ENCODE measurements at places on chromosomes 12 and 14.

- DNase-seq: no peak
These were observed 111.9 kb downstream of the NTS start for GRCh38 chr12:85985996-85986395.

GRCh38 chr14:39755269-39755878 is 323.1 kb upstream of the FBXO33 start:
- no peak for DNase-seq

GRCh38 chr14:94689218-94689984 is 77.2 kb downstream of the SERPINA3 start:
- no peak for DNase-seq

DNA sequence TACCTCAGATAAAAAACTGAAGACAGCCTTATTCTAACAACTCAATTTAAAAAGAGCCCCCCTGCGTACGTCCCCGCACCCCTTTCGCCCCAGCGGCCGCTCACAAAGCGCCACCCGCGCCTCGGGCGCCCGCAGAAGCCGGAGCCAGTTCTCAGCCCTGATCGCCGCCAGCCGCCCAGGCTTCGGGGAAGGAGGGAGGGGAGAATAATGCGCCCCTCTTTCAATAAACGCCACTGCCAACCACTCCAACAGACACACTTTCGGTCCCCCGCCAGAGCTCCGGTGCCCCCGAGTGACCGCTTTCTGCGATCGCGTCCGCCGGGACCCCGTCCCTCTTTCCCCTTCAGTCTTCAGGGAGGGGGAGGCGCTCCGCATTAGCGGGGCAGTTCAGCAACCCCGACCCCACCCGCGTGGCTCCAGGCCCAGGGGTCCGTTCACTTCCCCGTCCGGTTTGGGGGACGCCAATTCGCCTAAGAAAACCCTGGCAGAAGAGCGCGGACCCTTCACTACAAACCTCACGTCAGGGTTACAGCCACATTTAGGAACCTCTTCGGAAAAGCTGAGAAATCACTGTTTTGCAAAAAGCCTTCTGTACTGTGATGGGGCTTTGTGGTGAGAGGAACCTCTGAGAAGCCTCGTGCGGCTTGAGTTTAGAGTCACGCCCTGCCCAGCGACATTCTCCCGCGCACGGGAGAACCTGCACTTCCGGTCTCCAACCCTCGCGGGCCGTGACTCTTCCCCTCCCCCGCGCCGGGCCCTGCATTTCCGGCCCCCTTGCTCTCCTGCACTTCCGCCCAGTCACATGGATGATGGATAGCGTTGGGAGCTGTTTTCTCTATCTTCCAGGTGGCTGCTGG is 18.7 kb downstream of the FOXG1 start:
- DNase-seq: no peak
